ENCODE measurements at places on chromosomes 7 and 10.

DNA sequence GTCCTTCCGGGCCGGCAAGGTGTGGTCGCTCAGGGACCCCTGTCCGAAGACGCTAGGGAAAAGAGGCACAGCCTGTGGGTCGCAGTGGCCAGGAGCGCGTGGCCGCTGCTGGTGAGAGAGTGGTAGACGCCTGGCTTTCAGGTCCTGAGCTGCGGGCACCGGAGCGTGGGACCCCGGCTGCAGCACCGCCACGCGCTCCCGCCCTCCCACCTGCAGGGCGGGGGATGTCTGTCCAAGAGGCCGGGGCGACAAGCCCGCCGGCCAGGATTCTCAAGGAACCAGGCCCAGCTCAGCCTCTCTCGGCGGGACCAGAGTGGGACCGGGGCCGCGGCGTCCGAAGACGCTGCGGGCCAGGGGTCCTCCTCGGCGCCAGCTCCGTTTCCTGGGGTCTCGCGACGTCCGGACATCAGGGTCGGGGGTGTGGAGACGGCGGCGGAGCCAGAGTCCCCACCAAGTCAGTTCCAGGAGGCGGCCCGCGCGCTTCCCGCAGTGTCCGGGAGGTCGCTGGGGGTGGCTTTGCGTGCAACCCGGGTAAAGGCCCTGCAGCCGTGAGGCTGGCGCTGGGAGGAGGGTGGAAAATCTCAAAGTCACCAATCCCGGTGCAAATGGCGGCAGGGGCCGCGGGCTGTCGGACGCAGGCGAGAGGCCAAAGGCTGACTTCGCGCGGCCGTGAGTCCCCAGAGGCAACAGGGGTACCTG lies 5.5 kb downstream of the ZNF503 start:
- DNase-seq, result no peak

- no peak for DNase-seq
Observed at GRCh38 chr10:101874252-101874651, 30.7 kb upstream of the KCNIP2 start.

- peak; percentile 18 for DNase-seq
Observed at GRCh38 chr7:111752022-111752582, 189.8 kb upstream of the IMMP2L start.

GRCh38 chr7:101511965-101512364 lies 117.1 kb downstream of the MYL10 start:
- no peak for DNase-seq

GRCh38 chr7:38211940-38212339 lies 33.9 kb downstream of the STARD3NL start:
- no peak for DNase-seq

GRCh38 chr7:38629651-38630510 lies 1.3 kb downstream of the AMPH start:
- no peak for DNase-seq

- no peak for DNase-seq
Observed at GRCh38 chr7:16817536-16817935, 12.7 kb upstream of the AGR2 start.

DNA sequence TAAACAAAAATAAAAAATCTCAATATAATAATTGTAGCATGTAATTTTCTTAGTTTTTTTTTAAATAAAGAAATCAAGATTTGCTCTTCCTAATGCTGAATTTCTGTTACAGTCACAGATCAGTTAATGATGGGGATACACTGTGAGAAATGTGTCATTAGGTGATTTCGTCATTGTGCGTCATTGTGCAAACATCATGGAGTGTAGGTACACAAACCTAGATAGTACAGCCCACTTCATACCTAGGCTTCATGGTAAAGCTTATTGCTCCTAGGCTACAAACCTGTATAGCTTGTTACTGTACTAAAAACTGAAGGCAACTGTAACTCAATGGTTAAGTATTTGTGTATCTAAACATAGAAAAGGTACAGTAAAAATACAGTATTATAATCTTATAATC lies 74.4 kb upstream of the LSM8 start:
- no peak for DNase-seq

- no peak for DNase-seq
Observed at GRCh38 chr7:43530553-43531410, 52.1 kb upstream of the STK17A start.

- DNase-seq, result no peak
Observed at GRCh38 chr7:7808156-7808555, 89.7 kb upstream of the RPA3 start.

DNA sequence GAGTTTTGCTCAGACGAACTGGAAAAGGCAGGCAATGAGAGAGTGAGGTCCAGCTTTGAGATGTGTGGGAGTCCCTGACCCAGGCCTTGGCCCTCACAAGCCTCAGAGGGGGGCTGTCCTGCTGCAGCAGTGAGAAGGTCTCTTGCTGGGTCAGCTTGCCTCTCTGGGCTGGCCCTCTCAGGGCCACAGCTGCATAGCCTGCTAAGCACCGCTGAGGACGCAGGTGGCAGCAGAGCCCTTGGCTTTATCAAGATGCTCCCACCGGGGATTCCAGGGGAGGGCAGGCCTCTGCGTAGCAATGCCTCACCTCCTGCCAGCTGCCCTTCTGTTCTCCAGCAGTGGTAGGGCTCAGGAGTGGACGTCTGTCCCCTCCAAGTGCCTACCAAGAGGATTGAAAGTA lies 128.7 kb downstream of the COBL start:
- DNase-seq, result no peak

DNA sequence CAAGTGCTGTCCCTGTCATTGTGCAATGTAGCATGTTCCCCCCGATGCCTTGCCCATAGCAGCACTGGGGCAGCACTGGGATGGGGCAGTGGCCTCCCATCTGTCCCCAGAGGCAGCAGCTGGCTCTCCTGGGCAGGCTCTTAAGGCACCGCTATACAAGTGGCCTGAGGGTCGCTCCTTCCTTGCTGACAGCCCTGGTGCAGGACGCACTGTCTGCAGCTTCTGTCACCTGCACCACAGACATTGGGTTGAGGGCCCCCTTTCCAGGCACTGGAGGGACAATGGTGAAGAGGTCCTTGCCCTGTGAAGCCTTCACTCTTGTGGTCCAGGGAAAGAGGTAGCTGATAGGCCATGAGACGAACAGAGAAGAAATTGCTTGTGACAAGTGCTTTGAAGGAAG lies 10.6 kb downstream of the CPSF4 start:
- DNase-seq, result no peak

DNA sequence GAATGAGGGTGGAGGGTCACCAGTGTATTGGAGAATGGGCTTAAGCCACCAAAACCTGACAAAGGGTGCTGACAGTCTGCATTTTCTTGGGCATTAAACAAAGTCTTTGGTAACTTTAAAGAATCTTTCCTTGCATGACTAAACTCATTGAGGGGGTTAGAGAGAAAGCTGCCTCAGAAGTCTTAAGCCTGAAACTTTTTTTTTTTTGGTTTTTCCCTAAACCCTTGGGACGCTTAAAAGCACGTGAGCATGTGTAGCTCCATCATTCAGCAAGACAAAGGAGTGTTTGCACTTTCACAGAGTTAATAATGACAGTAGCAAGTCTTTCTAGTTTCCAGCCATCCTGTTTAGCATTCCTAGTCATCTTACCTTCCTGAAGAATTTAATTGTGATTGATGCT lies 110.7 kb downstream of the LRMDA start:
- DNase-seq, result no peak

- no peak for DNase-seq
Observed at GRCh38 chr7:134702366-134703240, 56.0 kb downstream of the BPGM start.

- no peak for DNase-seq
Observed at GRCh38 chr7:55536619-55537457, 35.5 kb downstream of the VOPP1 start.

DNA sequence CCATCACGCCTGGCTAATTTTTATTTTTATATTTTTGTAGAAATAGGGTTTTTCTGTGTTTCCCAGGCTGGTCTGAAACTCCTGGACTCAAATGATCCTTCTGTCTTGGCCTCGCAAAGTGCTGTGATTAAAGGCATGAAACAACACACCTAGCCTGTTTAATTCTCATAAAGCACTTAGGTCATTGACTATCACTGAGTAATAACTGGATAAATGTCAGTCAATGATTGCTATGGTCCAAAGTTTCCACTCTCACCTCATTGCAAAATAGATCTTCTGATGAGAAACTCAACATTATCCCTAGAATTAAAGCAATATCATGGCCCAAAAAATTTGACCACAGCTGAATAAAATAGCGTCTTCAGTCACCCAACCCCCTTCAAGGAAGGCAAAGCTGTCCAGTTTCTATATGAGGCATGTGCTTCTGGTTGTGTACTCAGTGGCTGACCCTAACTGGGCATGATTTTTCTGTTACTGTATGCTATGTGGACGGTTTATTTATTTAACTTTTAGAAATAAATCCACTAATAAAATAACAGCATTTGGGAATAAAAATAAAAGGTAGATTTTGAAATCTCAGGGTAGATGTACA lies 86.5 kb upstream of the LRRN3 start:
- DNase-seq, result no peak

GRCh38 chr7:5043661-5044060 lies 2.0 kb upstream of the RBAK start:
- DNase-seq, result no peak

- no peak for DNase-seq
Observed at GRCh38 chr10:58998924-58999713, 177.3 kb upstream of the PHYHIPL start.

GRCh38 chr10:15370856-15371701 lies at the start of gene FAM171A1:
TSS of gene FAM171A1 (minus strand) at chr10:15371289. CDS start at chr10:15371052, 237 bp downstream.
- DNase-seq, result no peak

GRCh38 chr7:101174322-101174854 lies 5.7 kb downstream of the NAT16 start:
- DNase-seq, result no peak

DNA sequence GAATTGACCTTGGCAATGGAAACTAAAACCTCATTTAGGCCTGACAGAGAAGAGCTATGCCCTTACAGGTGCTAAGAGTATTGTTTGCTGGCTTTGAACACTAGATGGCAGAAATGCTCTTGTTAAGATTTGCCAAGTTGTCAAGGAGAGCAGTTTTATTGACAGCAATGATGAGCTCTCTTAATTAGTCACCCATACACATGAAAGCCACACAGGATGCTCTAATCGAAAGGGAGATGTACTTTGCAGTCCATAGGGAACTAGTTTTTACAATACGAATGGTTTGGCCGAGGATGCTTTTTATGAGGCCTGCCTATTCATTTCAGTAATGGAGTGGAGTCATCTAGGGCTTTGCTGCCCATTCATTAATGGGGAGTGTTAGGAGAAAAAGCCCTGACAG lies 45.4 kb upstream of the MBL2 start:
- DNase-seq, result no peak

DNA sequence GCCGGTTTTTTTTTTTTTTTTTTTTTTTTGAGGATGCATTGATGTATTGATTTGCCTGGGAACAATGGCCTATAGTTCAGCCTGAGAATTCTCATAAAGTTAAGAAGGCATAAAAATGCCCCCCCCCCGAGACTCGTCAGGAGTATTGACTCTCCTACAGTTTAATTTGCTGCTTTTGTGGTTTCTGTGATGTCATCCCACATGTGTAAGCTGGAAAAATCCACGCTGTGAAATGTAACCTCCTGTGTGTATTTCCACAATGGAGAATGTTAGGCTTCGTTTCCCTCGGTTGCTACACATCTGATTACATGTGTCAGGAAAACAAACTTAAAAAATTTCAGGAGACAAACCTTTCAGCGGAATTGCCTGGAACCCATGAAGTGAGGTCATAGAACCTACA lies 117.9 kb downstream of the FANK1 start:
- no peak for DNase-seq

DNA sequence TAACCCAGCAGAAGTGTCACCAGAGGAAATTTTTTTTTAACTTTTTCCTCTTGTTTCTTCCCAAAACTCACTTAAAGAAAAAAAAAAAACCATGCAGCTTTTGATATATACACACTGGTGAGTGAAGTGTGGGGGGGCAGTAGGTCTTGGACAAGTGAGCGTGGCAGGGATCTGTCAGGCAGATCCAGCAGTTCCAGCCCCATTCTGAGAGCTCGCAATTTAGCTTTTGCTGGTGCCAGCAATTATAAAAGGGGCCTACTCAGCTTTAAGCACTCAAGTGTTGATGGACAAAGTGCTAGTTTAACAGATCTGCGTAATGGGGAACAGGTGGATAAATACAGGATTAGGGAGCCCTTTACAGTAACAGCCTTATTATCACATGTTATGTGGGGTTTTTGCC lies 619.2 kb upstream of the GALNT17 start:
- no peak for DNase-seq

- no peak for DNase-seq
Observed at GRCh38 chr10:77163670-77164348, 473.8 kb downstream of the KCNMA1 start.

- DNase-seq, result peak; percentile 81
Observed at GRCh38 chr10:89301721-89302445, at the start of gene IFIT2. TSS of gene IFIT2 (plus strand) at chr10:89302046. CDS start at chr10:89302124, 78 bp downstream.

GRCh38 chr10:49608166-49609005 lies 1.7 kb upstream of the SLC18A3 start:
- no peak for DNase-seq

GRCh38 chr7:48041653-48041970 lies 6.3 kb downstream of the C7orf57 start:
- no peak for DNase-seq

DNA sequence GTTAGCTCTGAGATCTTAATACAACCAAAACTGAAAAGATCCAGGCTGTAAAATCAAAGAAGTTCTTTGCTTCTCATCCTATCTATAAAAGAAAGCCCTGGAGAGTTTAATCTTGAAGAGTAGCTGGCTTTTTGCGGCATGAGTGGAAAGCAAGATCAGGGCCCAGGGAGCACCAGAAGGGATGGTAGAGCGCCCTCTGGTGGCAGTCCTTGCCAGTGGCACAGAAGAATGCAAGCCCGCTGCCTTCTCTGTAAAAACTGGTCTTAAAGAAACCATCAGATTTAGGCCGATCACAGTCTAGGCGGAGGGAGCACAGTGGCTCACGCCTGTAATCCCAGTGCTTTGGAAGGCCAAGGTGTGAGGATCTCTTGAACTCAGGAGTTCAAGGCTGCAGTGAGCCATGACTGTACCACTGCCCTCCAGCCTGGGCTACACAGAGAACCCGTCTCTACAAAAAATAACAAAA lies 35.6 kb downstream of the CPN1 start:
- peak; percentile 69 for DNase-seq

DNA sequence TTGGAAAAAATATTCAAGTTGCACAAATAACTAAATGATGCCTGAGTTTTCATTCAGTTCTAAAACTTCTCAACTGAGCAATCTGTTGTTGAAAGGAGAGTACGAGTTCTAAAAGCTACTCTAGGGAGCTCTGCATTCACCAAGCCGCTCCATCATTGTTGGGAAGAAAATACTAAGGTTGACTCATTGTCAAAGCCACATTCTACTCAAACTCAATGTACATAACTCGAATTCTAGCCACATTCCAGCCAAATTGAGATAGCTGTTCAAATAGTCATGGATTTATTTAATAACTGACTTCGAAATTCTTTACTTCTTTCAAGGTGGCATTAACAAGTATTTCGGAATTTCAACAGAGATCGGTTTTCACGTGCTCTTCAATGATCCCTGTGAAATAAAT lies 63.4 kb downstream of the KIAA1217 start:
- no peak for DNase-seq

GRCh38 chr7:17940951-17941431 lies 697 bp upstream of the SNX13 start:
- no peak for DNase-seq
